Tibial nerve (tissue), 4 donors: ENCODE measurements at places on chromosomes 4 and X.

DNA sequence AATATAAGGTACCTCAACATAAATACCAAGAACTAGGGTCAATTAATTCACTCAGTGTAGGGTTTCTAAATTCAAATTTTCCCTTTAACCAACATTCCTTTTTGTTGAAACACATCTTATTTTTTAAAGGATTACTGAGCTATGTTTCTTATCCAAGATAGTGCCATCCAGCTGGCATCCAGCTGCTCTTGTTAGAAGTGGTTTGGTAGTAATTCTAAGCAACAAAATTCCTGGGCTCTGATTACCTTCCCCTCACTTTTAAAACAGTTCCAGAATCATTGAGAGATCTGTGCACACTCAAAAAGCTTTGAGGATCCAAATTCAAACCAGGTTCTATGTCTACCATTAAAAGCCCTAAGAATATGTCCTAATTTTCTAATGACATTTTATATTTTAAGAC is 583.7 kb downstream of the TRIML1 start:
- DNase-seq, result no peak

DNA sequence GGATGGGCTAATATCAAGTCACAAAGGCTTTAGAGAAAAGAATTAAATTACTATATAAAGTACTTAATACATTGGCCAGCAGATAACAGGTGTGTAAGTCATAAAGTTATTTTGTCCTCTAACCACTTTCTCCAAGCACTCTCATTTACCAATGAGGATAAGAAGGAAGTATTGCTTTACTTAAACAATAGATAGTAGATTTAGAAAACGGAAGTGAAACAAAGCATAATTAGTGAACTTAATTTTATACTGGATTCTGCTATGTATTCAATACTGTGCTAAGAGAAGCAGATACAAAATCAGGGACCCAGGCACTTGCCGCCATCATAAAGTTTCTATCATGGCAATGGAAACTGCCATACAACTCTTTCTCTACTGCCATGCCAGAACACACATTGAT is 24.0 kb downstream of the AFM start:
- no peak for DNase-seq

DNA sequence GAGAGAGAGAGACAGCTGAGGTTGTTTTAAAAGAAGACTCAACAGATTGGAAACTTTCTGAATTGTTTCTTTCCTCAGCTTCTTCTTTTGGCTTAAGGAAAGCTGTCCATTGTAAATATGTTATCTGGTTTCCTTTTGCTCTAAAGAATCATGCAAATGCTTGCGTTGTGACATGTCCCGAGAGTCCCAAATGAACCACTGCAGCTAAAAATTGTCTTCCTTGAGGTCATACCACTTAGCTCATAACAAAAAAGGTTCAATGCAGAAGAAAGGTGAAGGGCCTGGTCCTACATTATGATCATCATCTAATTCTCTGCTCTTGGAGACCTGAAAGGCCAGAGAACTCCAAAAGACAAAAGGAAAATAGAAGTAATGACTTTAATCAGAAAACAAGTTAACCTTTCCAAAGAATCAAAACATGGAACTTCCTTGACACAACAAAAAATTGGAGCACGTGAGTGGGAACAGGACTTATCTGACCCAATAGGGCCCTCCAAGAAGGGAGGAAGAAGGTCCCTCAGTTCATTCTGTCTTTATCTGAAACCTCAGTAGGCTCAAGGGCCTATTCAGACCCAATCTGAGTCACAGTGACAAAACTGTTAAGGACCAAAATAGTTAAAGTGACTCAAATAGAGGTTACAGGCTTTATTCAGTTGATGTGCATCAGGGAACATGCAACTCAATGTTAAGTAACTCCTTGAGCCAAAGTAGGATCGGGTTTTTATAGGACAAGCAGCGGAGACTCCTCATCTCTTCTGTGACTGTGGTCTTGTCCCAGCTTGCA is 14.7 kb upstream of the VSIG1 start:
- DNase-seq, result no peak

DNA sequence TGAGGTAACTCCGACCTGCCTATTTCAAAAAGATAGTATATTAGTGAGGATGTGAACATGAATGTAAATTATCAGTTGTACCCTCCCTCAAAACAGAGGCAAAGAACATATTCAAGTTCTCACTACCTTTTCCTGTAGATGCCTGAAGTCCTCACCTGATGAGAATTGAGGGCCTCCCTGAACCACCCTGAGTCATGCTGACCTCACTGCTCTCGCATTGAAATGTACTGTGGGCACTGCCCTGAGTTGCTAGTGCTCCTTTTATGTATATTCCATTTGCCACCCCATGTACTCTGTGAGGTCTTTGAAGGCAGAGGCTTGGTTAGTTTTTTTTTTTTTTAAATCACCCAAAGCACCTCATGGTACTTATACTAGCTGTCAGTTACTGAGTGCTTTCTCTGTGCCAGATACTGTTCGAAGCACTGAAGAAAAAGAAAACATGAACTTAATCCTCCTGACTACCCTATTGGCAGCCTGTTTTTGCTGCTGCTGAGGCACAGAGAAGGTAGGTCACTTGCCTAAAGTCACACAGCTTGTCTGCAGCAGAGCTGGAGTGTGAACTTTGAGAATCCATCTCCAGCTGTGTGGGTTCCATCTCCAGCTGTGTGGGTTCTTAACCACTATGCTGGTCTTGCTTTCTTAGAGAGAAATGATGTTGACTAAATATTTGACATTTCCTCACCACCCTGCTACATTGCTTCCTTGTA is 253.1 kb upstream of the GPC4 start:
- DNase-seq, result no peak

DNA sequence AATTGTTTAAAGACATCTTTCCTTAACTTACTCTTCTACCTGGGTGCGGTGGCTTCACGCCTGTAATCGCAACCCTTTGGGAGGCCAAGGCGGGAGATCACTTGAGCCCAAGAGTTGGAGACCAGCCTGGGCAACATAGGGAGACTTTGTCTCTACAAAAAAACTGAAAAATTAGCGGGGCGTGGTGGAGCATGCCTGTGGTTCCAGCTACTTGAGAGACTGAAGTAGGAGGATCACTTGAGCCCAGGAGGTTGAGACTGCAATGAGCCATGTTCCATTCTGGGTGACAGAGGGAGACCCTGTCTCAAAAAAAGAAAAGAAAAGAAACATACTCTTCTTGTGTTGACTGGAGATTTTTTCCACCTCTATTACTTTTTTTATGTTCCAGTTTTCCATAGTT is 181.9 kb downstream of the RAPGEF2 start:
- DNase-seq, result no peak

- no peak for DNase-seq
Observed at GRCh38 chrX:31179203-31179602, 107.4 kb upstream of the FTHL17 start.

DNA sequence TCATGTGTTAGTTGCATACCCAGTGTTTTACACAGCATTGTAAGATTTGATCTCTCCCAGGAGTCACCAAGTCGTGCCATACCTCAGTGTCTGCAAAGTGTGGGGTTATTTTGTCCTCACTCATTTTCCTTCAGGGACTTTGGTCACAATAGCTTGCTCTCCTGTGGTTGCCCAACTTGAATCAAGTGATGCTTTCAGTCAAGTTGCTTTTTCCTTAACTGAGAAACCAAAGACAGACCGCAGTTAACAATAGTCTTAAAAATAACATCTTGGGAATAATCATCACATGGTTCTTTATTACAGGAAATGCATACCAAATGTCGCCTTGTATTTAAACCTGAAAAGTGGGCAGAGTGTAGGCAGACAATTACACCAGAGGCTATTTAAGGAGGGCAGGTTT is 44.5 kb upstream of the NDP start:
- no peak for DNase-seq

- DNase-seq, result no peak
Observed at GRCh38 chr4:30722092-30722358, 1.9 kb downstream of the PCDH7 start.
